ENCODE measurements at places on chromosomes 2 and 18. TPM values are rescaled to one million over a fixed set of nuclear protein-coding genes. Genes with fewer than 3 reads are reported as not detected.

The CD207 gene
- not detected for polyA plus RNA-seq

The ANKRD30BL gene
- not detected for polyA plus RNA-seq

The TUBA3E gene
- not detected for polyA plus RNA-seq

The KATNAL2 gene
- 0.08 TPM for polyA plus RNA-seq

GRCh38 chr2:19868701-19869580, 32.8 kb downstream of the TTC32 start:
- DNase-seq = peak; percentile 61

DNA sequence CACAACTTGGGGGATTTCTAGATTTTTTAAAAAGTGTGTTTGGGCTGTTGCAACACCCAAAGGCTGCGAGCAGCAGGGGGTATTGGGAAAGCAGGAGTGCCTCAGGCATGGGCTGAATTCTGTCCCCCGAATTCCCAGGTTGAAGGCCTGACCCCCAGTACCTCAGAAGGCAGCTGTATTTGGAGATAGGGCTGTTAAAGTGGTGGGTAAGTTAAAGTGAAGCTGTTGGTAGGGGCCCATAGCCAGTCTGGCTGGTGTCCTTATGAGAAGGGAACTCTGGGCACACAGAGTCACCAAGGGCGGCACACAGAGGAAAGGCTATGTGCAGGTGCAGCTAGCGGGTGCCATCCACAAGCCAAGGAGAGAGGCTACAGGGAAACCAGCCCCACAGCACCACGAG, 717.4 kb downstream of the GALR1 start:
- DNase-seq = no peak

DNA sequence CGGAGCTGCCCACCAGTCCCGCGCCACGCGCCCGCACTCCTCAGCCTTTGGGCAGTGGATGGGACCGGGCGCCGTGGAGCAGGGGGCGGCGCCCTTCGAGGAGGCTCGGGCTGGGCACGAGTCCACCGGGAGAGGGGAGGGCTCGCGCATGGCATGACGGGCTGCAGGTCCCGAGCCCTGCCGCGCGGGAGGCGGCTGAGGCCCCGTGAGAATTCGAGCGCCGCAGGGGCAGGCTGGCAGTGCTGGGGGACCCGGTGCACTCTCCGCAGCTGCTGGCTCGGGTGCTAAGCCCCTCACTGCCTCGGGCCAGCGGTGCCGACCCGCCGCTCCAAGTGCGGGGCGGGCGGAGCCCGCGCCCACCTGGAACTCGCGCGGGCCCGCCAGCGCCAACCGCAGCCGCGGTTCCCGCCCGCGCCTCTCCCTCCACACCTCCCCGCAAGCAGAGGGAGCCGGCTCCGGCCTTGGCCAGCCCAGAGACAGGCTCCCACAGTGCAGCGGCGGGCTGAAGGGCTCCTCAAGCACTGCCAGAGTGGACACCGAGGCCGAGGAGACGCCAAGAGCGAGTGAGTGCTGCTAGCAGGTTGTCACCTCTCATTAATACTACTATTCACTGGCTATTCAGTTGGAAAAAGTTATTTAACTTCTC, 3.6 kb upstream of the TTC21B start:
- no peak for DNase-seq

DNA sequence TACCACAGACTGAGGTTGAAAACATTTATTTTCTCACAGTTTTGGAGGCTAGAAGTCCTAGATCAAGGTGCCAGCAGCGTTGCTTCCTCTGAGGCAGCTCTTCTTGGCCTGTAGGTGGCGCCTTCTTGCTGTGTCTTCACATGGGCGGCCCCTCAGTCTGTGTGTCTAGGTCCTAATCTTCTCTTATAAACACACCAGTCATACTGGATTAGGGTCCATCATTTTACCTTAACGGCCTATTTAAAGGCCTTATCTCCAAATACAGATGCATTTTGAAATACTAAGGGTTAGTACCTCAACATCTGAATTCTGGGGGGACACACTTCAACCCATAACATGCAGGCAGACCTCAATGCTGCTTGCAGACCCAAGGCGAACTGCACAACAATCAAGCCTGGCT, 4.4 kb upstream of the RMC1 start:
- peak; percentile 80 for DNase-seq

DNA sequence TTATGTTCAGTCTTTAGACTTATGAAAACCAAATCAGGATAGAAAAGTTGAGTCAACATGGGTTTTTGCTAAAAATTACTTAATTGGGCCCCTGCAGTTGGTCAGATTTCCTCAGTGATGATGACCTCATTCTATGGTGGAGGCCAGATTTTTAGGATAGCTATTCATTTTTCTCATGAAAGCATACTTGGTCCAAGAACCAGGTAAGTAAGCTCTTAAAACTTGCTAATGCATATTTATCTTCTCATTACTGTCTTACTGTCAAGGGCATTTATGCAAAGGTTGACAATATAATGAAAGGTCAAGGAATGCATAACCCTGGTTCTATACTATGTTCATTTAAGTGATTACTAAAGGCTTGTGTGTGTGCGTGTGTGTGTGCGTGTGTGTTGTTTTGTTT, 650.6 kb downstream of the SATB2 start:
- DNase-seq = no peak

DNA sequence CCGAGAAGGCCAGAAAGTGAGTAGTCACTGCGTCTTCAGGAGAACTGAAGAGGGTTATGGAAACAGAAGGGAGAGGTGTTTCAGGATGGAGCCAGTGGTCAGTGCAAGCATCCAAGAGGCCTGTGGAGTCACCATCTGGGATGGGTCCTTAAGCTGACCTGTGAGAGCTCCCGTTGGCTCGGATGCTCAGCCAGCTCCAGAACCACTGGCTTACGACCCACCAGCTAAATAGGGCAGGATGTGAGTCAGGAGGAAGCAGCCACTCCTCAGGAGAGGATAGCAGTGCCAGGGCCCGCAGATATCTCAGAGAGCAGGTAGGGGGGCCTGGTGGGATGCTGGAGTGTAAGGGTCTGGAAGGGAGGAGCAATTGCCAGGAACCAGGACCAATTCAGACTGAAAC, 63.1 kb upstream of the B3GNT7 start:
- DNase-seq = no peak

GRCh38 chr18:59068276-59069071, 71.2 kb upstream of the SEC11C start:
- no peak for DNase-seq

DNA sequence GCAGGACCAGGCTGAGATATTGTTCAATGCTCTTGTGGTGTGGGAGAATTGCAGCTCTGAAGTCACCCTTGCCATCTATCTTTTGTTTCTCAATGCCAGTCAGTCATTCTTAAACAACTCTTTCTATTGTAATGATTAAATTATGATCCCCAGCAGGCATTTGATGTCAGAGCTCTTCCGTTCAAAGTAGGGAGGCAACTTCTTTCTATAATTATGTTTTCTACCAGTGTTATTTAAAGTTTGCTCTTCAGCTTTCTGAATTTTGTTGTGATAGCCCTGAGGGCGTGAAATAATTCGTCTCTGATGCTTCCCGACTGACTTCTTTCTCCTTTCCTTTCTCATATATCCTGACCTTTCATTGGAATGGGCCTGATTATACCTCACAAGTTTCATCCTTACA, 161.4 kb upstream of the KLHL14 start:
- DNase-seq = no peak

GRCh38 chr2:180196419-180196977, 189.4 kb upstream of the CWC22 start:
- DNase-seq = no peak

DNA sequence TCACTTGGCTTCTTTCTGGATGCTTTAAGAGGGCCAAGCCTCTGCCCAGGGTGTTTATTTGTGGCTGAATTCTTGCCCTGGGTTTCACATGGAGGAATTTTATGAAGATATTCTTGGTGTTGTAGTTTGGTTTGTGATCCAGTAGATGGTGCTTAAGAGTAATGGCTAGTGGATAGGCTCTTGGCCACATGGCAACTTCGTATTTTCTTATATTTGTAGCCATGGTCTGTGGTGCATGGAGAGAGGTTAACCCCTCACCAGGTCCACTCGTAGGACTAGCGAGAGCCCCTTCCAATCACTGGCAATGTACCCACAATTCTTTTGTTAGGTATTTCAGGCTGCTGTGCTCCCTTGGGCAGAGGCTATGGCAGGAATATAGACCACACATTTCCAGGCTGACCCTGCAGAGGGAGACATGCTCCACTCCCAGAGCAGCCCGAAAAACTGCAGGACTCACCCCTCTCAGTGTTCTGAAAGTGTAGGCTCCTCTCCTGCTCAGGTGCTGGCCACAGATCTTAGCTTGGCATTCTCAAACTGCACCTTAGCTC, 582.1 kb upstream of the SETBP1 start:
- DNase-seq = no peak

GRCh38 chr2:184554736-184555135, 43.6 kb upstream of the ZNF804A start:
- DNase-seq = no peak

DNA sequence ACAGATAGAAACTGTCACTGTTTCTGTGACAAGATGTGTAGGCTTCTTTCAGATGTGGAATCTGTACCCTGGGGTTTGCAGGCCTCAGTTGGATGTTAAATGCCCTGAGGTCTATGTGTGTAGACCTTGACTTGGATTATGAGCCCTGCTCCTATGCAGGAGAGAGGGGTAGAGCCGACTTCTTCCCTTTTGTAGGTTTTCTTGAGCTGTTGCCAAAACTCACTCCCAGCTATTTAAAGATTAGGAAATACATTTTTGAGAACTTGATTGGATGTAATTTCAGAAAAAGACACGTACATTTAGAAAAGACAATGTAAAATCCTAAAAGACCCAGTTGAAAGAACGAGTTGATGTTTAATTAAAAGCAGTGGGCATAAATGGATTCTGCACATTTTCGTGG, 374.8 kb downstream of the SLC4A3 start:
- DNase-seq = no peak

GRCh38 chr18:7918701-7919100, 351.6 kb downstream of the PTPRM start:
- no peak for DNase-seq

DNA sequence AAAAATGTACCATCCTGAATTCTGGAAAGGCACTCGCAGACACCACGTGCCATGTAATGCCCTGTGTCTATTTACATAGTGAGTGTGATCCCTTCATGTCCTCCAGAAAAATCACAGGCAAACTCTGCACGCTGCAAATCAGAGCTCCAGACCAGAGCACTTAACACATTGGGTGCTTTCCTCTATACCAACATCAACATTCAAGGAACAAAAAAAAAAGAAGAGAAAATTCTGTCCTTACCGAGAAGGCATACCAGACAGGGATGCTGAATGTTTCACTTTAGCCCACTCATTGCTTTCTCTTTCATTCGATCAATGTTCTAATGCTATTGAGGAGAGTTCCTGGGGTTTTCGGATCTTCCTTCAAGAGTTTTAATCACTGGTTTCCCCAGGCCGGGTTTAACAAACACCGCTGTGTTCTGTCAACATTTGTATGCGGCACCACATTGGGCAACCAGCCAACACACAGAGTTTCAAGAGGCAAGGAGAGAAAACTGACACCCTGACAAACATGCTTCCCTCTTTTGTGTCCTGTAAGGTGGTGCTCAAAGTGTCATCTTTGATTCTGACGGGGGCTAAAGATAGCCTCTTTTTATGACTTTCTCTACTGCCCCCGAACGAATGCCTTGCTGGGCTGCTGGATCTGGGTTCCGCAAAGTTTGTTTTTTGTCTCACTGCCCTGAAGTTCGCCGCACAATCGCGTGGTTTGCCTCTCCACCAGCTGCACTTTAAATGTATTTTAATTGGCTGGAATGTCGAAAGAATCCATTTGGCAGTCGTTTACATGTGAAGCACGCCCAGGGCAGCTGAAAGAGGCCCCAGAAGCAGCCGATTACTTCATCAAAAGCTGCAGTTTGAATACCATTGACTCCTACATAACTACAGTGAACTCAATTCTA, 106.4 kb upstream of the NCKAP5 start:
- DNase-seq = no peak

- no peak for DNase-seq
Observed at GRCh38 chr2:131026919-131027318, 66.3 kb downstream of the FAM168B start.

DNA sequence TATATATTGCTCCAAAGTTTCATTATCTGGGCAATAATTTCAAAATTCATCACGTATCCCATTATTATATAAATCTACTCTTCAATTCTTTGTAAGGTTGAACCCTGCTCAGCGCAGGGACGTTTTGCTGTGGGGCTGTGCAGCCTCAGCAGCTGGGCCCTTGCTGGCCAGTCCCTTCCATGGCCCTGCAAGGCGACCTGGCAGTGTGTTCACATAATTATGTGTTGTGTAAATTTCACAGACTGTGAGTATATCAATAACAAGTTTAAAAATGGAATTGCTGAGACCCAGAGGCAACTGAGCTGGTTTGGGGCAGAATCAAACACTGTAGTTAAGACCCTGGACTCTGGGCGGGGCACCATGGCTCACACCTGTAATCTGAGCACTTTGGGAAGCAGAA, 16.1 kb upstream of the MAL start:
- DNase-seq = no peak

GRCh38 chr2:78592491-78592890, 433.0 kb upstream of the REG3G start:
- DNase-seq = no peak

GRCh38 chr2:217853301-217853881, 149.4 kb downstream of the TNS1 start:
- no peak for DNase-seq

- no peak for DNase-seq
Observed at GRCh38 chr2:145771525-145771924, 1251.6 kb upstream of the ZEB2 start.

GRCh38 chr2:60882971-60883753, 1.8 kb downstream of the REL start:
- DNase-seq = peak; percentile 47

DNA sequence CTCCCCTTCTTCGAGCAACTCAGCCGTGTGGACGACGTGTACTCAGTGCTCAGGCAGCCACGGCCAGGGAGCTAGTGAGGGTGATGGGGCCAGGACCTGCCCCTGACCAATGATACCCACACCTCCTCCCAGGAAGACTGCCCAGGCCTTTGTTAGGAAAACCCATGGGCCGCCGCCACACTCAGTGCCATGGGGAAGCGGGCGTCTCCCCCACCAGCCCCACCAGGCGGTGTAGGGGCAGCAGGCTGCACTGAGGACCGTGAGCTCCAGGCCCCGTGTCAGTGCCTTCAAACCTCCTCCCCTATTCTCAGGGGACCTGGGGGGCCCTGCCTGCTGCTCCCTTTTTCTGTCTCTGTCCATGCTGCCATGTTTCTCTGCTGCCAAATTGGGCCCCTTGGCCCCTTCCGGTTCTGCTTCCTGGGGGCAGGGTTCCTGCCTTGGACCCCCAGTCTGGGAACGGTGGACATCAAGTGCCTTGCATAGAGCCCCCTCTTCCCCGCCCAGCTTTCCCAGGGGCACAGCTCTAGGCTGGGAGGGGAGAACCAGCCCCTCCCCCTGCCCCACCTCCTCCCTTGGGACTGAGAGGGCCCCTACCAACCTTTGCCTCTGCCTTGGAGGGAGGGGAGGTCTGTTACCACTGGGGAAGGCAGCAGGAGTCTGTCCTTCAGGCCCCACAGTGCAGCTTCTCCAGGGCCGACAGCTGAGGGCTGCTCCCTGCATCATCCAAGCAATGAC, 4.8 kb downstream of the CTDSP1 start:
- no peak for DNase-seq

All from immature natural killer cell (primary cell).